Fibroblast of lung (primary cell): ENCODE measurements at places on chromosomes 7 and 10. TPM values are rescaled to one million over a fixed set of nuclear protein-coding genes. Genes with fewer than 3 reads are reported as not detected.
A peak's percentile ranks its signal among the peaks of the same experiment; 100 is the strongest.

- H3K4me3 ChIP-seq: no peak overlapping the region
- DNase-seq: no peak
- no peaks in the 10 kb centered on the region for H3K36me3 ChIP-seq
- no peak overlapping the region for H3K27ac ChIP-seq
These were observed 313.6 kb upstream of the CDC14C start for GRCh38 chr7:48610705-48611104.

The OPALIN gene
- total RNA-seq: not detected in 2 replicates

DNA sequence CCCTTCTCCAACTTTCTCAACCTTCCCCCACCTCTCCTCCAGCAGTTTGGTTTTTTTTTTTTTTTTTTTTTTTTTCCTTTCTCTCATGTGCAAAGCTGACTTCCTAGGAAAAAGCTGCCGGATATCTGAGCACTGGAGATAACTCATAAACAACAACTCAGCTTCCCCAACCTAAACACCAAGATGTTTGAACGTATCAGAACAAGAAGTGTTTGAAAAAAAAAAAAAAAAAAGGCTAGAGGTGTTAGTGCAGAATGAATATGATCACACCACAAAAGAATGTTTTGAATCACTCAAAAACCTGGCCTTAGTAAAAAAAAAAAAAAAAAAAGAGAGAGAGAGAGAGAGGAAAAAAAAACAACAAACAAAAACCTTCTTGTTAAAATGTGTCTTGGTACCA is 11.2 kb downstream of the GATA3 start:
- no peak for DNase-seq
- H3K36me3 ChIP-seq: no peaks in the 10 kb centered on the region
- H3K27me3 ChIP-seq: peaks cover 23% of the 10 kb centered on the region
- H3K4me1 ChIP-seq: no peaks in the 10 kb centered on the region
- H3K27ac ChIP-seq: no peak overlapping the region

DNA sequence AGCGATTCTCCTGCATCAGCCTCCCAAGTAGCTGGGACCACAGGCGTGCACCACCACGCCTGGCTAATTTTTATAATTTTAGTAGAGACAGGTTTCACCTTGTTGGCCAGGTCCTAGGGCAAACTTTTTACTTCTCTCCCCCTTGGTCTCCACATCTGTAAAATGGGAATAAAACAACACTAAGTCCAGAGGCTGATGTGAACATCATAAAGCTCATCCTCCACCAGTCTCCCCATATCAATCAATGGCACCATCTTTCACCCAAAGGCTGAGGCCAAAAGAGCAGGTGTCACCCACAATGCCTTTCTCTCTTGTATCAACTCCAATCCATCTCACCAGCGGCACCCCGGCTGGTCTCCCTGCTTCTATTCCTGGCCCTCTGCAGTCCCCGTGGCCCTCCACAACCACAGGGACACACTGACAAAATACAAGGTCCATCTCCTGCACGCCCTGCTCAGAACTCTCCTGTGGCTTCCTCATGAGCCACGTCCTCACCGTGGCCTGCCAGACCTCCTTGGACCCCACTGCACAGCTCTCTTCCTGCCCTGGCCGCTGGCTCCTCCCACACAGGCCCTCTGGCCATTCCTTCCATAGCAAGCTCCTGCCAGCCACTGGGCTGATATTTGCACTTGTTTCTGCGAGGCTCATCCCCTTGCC is 179.0 kb downstream of the FAM107B start:
- no peak overlapping the region for H3K4me3 ChIP-seq
- no peaks in the 10 kb centered on the region for H3K27me3 ChIP-seq
- no peak overlapping the region for H3K27ac ChIP-seq
- H3K36me3 ChIP-seq: peaks cover 3% of the 10 kb centered on the region

The TBX20 gene
- not detected in 2 replicates for total RNA-seq

GRCh38 chr10:112177247-112177646 is 6.3 kb downstream of the GPAM start:
- no peak overlapping the region for H3K4me3 ChIP-seq
- H3K36me3 ChIP-seq: no peaks in the 10 kb centered on the region
- DNase-seq: peak; percentile 4
- no peak overlapping the region for H3K27ac ChIP-seq
- peaks cover 3% of the 10 kb centered on the region for H3K4me1 ChIP-seq

GRCh38 chr7:46756256-46756655 is 825.7 kb downstream of the TNS3 start:
- H3K4me3 ChIP-seq: no peak overlapping the region
- H3K27me3 ChIP-seq: no peaks in the 10 kb centered on the region
- peaks cover 7% of the 10 kb centered on the region for H3K4me1 ChIP-seq
- H3K36me3 ChIP-seq: no peaks in the 10 kb centered on the region

The HTR5A gene
- total RNA-seq: not detected in 2 replicates

DNA sequence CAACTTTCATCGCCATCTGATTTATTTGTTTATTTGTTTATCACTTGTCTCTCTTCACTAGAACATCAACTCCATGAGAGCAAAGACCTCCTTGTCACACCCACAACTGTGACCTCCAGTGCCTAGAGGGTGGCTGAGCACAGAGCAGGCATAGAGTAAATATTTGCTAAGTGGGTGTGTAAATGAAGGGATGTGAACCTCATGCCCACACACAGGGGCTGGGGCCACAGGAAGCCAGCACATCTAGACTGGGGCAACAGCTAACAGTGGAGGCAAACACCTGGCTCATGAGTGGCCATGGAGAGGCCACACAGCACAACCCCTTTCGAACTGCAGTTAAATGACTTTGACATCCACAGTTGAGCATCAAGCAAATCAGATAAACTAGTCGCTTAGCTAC is 39.8 kb downstream of the AKR1B1 start:
- no peak for DNase-seq
- H3K4me3 ChIP-seq: no peak overlapping the region
- H3K4me1 ChIP-seq: no peaks in the 10 kb centered on the region
- no peaks in the 10 kb centered on the region for H3K36me3 ChIP-seq

GRCh38 chr7:37550872-37551271 is 102.2 kb upstream of the ELMO1 start:
- H3K27me3 ChIP-seq: no peaks in the 10 kb centered on the region
- H3K27ac ChIP-seq: no peak overlapping the region
- no peaks in the 10 kb centered on the region for H3K36me3 ChIP-seq
- no peak for DNase-seq
- no peak overlapping the region for H3K4me3 ChIP-seq
- H3K4me1 ChIP-seq: no peaks in the 10 kb centered on the region

GRCh38 chr7:130908345-130909160 is 174.5 kb upstream of the KLF14 start:
- no peak for DNase-seq
- peak overlapping the region; percentile 97 for H3K4me3 ChIP-seq

The TWIST1 gene
- 23.9 and 31.2 TPM in 2 replicates for total RNA-seq

DNA sequence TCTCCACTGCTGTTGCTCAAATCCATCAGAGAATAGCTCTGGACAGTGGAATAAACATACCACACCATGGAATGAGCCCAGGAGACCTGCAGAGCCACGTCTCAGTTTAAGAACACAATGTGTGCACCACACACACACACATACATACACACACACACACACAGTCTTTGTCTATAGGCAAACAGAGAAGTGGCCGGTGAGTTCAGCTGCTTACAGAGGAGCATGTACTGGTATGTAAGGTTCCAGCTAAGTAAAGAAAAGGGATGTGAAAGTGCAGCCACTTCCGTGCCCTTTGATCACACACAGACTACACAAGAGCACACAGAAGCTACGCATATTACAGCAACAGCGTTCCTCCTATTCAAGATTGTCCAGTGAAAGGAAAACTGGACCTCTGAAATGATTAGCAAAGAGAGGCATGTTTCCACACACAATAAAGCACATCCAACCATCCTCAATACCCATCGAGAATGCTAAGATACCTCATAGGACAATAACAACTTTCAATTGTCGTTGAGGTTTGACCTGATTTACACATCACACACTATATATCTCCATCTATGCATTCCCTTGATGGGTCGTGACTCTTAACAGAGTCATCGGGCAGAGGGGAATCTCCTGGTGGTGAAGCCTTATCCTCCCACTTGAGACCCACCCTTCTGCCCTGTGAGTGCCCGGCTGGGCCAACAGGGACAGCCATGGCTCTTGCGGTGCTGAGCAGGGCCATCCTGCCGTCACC is 23.6 kb downstream of the SLC35B4 start:
- no peak overlapping the region for H3K4me3 ChIP-seq
- H3K36me3 ChIP-seq: no peaks in the 10 kb centered on the region
- H3K4me1 ChIP-seq: no peaks in the 10 kb centered on the region
- no peak overlapping the region for H3K27ac ChIP-seq
- no peak for DNase-seq
- H3K27me3 ChIP-seq: no peaks in the 10 kb centered on the region

- no peak overlapping the region for H3K4me3 ChIP-seq
- H3K36me3 ChIP-seq: no peaks in the 10 kb centered on the region
- no peak overlapping the region for H3K27ac ChIP-seq
- no peaks in the 10 kb centered on the region for H3K27me3 ChIP-seq
- H3K4me1 ChIP-seq: no peaks in the 10 kb centered on the region
These were observed 252.6 kb downstream of the GRID1 start for GRCh38 chr10:86113983-86114382.

GRCh38 chr10:22218448-22218847 is 633 bp upstream of the EBLN1 start:
- H3K4me1 ChIP-seq: no peaks in the 10 kb centered on the region
- no peak for DNase-seq
- no peaks in the 10 kb centered on the region for H3K27me3 ChIP-seq
- no peaks in the 10 kb centered on the region for H3K36me3 ChIP-seq
- H3K27ac ChIP-seq: no peak overlapping the region
- no peak overlapping the region for H3K4me3 ChIP-seq

- H3K27ac ChIP-seq: no peak overlapping the region
- H3K4me1 ChIP-seq: no peaks in the 10 kb centered on the region
- H3K4me3 ChIP-seq: no peak overlapping the region
- H3K36me3 ChIP-seq: no peaks in the 10 kb centered on the region
- no peak for DNase-seq
- no peaks in the 10 kb centered on the region for H3K27me3 ChIP-seq
These were observed 246.2 kb downstream of the MAD1L1 start for GRCh38 chr7:1986366-1987083.

The WDR86 gene
- 0.33 and 1.0 TPM in 2 replicates for total RNA-seq

DNA sequence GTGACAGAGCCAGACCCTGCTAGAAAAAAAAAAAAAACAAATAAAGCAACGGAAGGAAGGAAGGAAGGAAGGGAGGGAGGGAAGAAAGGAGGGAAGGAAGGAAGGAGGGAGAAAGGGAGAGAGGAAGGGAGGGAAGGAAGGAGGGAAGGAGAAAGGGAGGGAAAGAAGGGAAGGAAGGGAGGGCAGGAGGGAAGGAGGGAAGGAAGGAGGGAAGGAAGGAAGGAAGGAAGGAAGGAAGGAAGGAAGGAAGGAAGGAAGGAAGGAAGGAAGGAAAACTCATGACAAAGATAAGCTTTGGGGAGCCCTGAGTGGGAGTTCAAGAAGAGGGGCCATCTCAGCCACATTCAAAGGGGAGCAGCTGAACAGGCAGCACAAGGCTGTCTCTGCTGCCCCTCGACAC is 124.7 kb upstream of the MGMT start:
- no peaks in the 10 kb centered on the region for H3K27me3 ChIP-seq
- H3K36me3 ChIP-seq: no peaks in the 10 kb centered on the region
- no peak for DNase-seq
- H3K4me1 ChIP-seq: no peaks in the 10 kb centered on the region

The EBLN1 gene
- not detected in 2 replicates for total RNA-seq

DNA sequence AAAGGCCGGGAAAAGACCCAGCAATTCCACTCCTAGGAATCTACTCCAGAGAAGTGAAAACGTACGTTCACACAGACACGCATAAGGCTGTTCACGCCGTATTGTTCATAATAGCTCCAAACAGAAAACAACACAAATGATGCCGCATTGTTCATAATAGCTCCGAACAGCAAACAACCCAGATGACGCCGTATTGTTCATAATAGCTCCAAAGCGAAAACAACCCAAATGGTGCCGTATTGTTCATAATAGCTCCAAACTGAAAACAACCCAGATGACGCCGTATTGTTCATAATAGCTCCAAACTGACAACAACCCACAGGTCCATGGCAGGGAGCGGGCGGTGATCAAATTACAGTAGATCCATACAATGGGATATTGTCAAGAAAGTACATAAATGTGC is 85.2 kb upstream of the DNAAF5 start:
- no peaks in the 10 kb centered on the region for H3K36me3 ChIP-seq
- DNase-seq: peak; percentile 22
- no peaks in the 10 kb centered on the region for H3K27me3 ChIP-seq
- no peak overlapping the region for H3K27ac ChIP-seq
- H3K4me1 ChIP-seq: no peaks in the 10 kb centered on the region
- no peak overlapping the region for H3K4me3 ChIP-seq

GRCh38 chr7:54541669-54542625 is at the start of gene VSTM2A:
Gene VSTM2A (plus strand): TSS chr7:54542375. CDS start chr7:54542731, 356 bp downstream.
- H3K27ac ChIP-seq: no peak within 1 kb of the TSS
- no peaks in the 10 kb centered on the region for H3K4me1 ChIP-seq
- H3K36me3 ChIP-seq: no peaks in the 10 kb centered on the region
- no peak for DNase-seq

GRCh38 chr7:35787925-35788324 is 12.9 kb upstream of the SEPTIN7 start:
- no peak for DNase-seq
- H3K27ac ChIP-seq: no peak overlapping the region
- H3K27me3 ChIP-seq: no peaks in the 10 kb centered on the region
- no peaks in the 10 kb centered on the region for H3K4me1 ChIP-seq
- H3K4me3 ChIP-seq: no peak overlapping the region

DNA sequence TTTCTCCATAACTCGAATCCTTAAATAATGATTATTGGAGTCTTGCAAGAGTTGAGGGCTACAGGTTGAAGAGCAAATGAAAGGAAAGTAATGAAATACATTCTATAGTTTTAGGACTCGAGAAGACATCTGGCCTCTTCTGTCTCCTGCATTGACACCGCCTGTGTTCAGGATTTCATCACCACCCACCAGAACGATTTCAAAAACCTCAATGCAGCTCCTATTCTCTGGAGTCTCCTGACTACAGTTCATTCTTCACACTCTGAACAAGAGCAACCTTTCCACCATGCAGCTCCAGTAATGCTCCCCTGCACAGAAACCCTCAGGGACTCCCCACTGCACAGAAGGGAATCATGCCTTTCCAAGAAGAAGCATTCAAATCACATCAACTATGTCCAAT is 5.5 kb downstream of the IL15RA start:
- no peak overlapping the region for H3K27ac ChIP-seq
- peaks cover 3% of the 10 kb centered on the region for H3K4me1 ChIP-seq
- no peak overlapping the region for H3K4me3 ChIP-seq
- DNase-seq: no peak
- H3K36me3 ChIP-seq: no peaks in the 10 kb centered on the region
- no peaks in the 10 kb centered on the region for H3K27me3 ChIP-seq

DNA sequence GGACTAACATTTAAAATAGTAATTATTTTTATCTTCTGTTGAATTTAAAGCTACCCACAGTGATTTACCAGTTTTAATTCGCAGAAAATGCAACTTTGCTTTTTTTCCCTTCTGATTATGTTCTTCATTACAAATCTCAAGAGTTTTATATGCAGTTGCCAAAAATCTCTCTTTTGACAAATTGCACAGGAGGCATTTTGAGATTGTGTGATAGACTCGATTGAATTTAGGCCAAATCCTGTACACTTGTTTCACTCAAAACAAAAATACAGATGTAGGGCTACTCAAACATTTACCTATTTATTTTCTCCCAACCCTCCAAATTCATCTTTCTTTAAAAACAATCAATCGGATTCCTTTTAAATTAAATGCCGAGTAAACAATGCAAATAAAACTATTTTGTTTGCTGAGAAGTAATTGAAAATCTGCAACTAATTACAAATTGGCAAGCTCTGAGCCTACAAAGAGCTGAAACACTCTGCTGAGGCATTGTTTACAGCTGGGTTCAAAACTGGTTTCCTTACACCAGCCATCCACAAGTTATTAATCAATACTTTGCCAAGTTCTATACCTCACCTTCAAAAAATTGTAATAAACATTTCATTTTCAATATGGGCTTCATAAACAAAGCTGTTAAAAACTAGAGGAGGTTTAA is 214.9 kb upstream of the TCF7L2 start:
- no peaks in the 10 kb centered on the region for H3K4me1 ChIP-seq
- no peak for DNase-seq
- H3K36me3 ChIP-seq: no peaks in the 10 kb centered on the region
- H3K4me3 ChIP-seq: no peak overlapping the region
